ENCODE measurements at places on chromosomes 3 and 15.

GRCh38 chr3:141921316-141921715 is 44.9 kb downstream of the ATP1B3 start:
- DNase-seq = no peak

- DNase-seq = no peak
Measured at GRCh38 chr15:69696946-69697345, 244.3 kb downstream of the RPLP1 start.

DNA sequence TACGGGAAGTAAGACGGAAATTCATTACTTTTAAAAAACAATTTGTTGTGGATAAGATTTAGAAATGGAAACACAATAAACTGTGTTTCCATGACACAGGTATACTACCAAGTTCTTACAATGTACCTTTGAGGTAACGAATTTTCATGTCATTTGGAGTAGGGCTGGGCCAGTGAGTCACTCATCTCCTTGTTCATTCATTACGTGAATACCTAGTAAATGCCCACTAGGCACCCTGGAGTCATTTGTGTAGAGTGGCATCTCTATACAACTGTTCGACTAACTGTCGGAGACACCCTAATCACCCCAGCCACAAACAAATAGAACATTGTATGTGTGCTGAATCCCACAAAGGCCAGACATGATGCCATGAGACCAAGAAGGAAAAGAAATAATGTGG is 94.8 kb downstream of the IGF1R start:
- DNase-seq = no peak

DNA sequence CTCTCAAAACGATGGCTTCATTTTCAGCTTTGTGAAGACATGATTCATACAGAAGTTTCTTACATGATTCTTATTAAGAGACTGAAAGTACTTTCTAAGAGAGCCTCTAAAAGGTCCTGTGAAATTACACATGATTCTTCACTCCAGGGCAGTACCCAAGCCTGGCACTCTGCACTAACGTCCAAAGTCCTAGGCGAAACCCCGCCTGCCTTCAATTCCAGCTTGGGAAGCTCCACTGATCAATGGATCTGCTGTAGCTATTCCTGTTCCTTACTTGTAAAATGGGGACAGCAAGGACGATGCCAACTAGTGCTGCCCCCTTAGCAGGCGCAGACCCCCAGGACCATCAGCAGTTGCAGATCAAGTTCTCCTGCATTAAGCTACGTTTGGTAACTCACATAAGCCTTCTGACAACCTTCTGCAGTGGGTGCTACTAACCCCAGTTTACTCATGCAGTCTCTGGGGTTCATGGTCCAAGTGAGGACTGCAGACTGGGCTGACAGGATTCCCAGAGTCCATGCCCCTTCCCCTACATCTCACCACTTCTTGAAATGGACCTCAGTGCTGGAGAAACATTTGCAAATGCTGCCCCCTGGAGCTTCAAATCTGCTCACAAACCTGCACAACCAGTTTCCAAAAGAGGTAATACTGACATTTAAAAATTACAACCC is 10.6 kb downstream of the CHCHD4 start:
- DNase-seq = no peak

DNA sequence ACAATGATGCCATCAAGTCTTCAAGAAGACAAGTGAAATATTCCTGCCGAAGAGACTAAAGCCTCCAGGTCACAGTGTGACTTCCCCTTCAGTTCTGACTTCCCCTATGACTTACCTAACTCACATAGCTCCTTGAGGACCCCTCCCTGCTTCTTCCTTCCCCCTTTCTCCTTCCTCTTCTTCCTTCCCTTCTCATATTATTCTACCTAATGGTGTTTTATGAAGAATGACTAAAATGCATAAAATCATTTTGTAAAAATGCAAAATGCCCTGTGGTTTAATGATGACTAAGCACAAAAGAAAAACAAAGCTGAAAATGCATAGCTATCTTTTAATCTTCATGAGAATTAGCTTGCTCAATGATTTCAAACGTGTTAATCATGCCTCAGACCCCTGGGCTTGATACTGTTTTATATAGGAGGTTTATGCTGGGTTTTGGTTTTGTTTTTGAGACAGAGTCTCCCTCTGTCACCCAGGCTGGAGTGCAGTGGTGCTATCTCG is 26.1 kb upstream of the TM4SF4 start:
- DNase-seq = no peak

- DNase-seq = no peak
Measured at GRCh38 chr15:101123222-101123910, 128.5 kb downstream of the CHSY1 start.

- no peak for DNase-seq
Measured at GRCh38 chr15:62736756-62737155, 305.8 kb upstream of the TPM1 start.

- DNase-seq = peak; percentile 49
Measured at GRCh38 chr3:134249935-134250716, 533 bp downstream of the RYK start.

DNA sequence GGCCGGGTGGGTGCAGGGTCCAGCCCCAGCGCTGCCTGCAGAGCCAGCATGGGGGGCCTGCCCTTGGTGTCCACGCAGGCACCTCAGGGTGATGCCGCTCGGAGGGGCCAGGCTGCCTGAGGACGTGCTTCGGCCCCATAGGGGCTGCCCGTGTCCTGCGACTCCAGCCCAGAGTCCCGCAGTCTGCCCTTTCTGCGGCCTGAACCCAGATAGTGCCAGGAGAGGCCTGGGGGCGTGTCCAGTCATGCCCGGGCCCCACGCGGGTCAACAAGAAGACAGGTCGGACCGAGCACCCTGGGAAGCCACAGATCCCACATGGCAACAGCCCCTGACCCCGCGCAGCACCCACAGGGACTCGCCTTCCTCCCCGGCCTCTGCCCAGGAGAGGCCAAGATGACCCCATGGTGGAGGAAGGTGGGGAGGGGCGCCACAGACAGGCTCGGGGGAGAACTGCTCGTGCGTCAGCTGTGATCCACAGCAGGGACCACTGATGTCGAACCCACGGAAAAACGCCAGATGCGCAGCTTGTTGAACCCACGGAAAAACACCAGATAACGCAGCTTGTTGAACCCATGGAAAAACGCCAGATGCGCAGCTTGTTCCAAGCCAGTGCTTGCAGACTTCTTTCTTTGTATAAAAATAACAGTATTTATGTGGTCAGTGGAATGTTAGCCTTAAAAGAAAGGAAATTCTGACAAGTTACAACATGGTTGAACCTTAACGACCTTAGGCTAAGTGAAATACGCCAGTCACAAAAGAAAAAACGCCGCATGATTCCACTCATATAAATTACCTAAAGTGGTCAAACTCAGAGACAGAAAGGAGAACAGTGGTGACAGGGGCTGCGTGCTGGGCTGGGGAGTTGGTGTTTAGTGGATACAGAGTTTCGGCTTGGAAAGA is 28.5 kb downstream of the CYFIP1 start:
- DNase-seq = no peak

GRCh38 chr15:98505611-98506031 is 142.7 kb upstream of the IGF1R start:
- DNase-seq = no peak

- DNase-seq = no peak
Measured at GRCh38 chr15:65302061-65302460, 2.4 kb upstream of the RNU5B-1 start.

- no peak for DNase-seq
Measured at GRCh38 chr3:151890721-151891141, 17.3 kb downstream of the SUCNR1 start.

DNA sequence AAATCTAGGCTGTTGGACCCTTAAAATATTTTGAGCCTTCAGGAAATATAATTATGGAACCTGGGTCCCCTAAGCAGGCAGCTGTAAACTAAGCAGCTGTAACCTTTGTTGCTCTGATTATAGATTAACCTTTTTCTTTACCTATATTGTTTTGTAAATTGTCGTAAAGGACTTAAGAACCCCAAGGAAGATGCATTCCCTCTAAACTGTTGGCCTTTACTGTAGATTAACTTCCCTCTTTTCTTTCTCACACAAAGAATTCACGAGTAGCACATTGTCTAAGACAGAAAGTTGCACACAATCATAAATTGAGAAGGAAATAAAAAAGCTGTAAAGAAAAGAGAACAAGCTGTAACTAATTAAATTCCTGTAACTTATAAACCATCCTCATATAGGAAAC is 877.3 kb downstream of the ROBO2 start:
- DNase-seq = no peak

- DNase-seq = no peak
Measured at GRCh38 chr3:34285827-34286188, 487.4 kb downstream of the PDCD6IP start.

DNA sequence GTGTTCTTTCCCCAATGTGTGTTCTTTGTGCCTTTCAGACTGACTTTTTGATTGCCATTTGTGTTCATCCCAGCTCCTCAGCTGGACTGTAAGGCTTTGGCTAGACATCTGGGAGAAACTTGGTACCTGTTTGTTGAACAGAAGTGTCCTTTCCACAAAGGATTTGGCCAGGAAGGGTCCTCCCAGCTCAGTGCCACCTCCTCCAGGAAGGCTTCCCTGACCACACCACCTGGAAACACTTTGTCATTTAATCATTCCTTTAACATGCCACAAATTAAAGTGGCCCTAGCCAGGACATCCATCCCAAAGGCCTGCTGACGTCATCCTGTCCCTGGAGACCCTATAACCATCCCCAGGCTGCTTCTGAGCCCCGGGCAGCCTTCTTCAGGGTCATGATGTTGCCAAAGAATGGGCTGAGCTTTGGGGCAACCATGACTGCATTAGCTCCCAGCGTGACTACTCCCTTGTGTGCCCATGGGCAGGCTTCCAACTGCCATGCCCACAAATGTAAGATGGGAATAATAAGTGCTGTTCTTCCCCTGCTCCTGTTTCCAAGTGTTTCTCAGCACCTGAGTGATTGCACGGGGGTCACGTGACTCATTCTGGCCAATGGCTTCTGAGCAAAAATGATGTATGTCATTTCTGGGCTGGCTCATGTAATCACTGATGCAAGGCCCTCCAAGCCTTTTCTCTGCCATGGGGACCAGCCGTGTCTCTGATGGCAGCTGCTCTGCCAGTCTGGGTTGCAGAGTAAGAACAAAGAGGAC is 112.5 kb upstream of the SMAD3 start:
- no peak for DNase-seq

DNA sequence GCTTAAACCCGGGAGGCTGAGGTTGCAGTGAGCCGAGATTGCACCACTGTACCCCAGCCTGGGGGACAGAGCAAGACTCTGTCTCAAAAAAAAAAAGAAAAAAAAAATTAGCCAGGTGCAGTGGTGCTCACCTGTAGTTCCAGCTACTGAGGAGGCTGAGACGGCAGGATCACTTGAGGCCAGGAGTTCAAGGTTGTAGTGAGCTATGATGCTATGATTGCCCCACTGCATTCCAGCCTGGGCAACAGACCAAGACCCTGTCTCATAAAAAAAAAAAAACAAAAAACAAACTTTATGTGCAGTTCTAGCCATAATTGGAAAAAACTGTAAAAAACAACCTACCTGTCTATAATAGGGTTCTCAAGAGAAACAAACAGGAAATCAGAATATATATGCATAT is 39.9 kb upstream of the IGF2BP2 start:
- no peak for DNase-seq
